Stimulated activated naive CD4-positive, alpha-beta T cell (primary cell): ENCODE measurements at places on chromosomes 1 and 21.
A peak's percentile ranks its signal among the peaks of the same experiment; 100 is the strongest.

DNA sequence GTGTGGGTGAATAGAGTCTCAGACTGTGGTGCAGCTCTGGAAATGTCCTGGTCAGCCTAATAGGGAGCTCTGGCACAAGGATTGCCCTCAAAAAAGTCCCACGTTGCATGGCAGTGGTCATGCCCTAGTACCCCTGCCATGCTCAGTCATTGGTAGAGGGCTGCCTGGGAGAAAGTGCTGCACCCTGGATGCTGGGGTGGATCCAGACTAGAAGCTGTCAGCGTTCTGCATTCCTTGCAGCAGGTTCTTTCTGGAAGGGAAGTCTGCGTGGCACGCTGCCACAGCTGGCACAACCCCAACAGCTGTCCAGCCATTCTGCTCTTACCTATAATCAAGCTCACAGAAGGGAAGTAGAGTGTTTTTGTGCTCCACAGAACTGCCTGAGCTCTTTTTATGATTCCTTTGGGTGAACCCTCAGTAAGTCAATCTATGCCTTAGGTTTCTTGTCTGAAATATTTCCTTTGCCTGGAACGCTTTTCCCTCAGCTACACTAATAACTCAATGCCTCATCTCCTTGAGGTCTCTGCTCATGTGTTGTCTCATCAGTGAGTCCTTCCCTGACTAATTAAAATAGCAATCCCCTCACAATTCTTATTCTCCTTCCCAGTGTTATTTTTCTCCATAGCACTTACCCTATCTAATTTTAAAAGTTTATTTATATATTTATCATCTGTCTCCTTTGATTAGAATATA is 61.5 kb upstream of the JAK1 start:
- no peak for DNase-seq

GRCh38 chr1:67919274-67920072 is 86.2 kb upstream of the GNG12 start:
- DNase-seq, result no peak

DNA sequence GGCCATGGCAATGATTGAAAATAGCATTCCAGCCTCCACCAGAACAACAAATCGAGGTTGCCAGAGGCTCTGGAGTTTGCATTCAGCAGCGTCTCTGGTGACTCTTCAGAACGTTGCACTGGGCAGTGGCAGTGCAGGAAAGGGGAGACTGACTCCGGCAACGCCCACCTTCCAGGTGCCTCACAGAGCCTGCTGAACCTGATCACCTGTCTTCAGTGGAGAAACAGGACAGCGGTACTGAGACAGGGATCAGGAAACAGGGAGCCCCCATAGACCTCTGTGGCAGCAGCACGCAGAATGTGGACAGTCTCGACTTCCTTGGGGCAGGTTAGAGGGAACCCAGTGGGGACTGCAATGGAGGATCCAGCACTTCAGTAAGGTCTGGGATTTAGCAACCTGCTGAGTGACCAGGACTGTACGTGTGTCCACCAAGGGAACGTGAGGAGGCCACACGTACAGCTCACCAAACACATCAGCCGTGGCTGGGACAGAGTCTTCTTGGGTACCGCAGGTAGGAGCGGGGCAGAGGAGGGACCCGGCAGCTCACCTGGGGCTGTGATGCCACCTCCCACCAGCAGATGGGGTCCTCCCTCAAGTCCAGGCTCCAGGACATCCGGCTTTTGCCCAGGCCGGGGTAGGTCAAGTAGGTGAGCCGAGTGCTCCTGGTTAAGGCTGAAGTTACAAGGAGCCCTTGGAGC is 128.6 kb downstream of the PRDM2 start:
- peak; percentile 7 for DNase-seq

DNA sequence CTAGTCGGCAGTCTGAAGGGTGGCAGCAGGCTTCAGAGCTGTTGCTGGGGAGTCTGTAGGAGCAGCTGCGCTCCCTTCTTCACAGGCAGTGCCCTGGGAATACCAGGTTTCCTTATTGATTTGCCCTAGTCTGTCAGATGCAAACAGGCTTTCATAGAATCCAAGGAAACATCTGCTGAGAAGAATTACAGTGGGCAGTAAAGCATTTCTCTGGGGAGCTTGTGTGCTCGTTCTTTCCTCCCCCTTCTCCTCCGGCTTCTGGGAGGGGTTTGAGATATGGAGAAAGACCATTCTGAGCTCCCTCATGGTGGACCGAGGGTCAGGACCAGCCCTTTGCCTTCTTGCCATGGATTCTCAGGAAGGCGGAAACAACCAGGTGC is 25.4 kb upstream of the PARP1 start:
- DNase-seq, result no peak

DNA sequence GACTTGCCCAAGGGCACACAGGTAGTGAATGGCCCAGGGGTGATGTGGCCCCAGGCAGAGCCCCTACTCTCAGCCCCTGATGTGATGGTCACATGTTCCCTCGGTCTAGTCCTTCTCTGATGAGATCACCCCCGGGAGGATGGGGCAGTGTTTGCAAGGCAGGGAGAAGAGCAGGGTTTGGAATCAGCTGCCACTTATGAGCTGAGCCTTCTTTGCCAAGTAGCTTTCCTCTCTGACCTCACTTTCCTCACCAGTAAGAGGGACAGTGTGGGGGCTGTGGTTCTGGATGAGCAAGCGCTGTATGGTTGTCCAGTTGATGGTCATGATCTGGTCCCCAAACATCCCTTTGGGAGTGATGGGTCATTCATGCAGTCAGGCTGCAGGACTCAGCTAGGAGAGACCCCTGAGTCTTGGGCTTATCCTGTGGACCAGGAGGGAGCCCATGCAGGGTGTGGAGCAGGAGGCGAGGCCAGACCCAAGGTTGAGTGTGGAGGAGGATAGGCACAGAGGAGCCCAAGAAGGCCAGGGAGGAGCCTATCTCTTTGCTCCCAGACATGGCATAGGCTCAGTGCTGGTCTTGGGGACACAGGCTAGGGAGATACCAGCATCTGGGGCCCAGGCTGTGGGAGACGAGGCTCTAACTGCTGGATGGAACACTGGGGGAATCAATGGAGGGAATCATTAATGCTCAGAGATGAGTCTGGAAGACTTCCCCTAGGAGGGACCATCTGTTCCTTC is 15.9 kb upstream of the PEAR1 start:
- no peak for DNase-seq

DNA sequence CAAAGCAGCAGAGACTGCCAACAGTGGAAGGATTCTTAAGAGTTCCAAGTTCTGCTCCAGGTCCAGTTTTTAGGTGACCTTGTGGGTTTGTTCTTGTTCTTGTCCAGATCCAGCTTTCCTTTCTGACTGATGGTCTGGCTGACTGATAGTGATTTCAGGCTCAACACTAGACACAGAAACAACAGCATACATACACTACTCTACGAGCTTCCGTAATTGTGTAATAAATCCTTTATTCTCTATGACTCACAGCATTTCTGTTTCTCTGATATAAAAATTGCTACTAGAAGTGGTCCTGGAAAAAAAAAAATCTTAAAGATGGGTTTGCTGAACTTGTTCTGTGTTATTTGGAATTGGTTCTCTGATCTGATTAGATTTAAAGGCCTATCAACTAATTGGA is 62.2 kb upstream of the PTCH2 start:
- DNase-seq, result no peak

DNA sequence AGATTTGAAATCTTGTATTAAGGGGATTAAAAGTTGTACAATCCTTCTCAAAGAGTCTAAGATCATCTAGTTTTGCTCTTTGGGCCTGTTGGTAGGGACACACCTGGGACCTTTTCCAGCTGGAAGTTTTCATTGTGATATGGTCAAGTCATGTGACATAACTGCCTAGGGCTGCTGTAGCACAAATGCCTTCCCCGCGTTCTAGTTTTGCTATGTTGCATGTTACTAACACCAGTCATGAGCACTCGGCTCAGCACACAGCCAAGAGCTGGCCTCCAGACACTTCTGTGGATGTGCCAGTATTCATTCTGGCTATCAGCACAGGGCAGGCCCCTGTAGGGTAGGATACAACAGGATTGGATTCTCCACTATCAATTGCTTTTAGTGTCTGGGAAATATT is 14.6 kb upstream of the FLG2 start:
- no peak for DNase-seq

- DNase-seq, result no peak
Measured at GRCh38 chr1:168005529-168005928, 68.7 kb upstream of the MPC2 start.

GRCh38 chr1:87549738-87550137 is 221.1 kb downstream of the LMO4 start:
- DNase-seq, result no peak
